ENCODE measurements at places on chromosomes 3 and 15.
A peak's percentile ranks its signal among the peaks of the same experiment; 100 is the strongest.

DNA sequence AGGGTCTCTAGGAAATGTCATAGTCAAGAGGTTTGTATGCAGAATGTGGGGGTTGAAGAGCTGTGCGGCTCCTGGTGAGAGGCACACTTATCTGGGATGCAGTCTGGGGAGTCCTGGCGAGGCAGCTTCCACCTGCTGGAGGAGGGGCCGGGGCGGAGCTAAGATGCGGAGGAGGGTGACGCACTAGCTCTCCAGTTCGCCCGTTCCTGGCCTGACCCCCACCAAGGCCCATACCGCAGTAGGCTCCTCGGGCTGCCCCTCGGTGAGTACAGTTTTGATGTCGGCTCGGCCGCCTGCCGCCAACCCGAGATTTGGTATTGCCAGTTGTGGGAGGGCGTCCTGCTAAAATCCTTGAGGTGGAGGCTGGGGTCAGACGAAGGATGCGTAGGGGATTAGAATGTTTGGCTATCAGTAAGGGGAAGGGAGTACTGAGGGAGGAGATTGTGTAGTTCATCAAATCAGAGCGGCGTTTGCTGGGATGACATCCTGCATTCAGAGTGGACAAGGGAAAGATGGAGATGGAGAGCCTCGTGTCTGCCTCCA lies at the start of gene SCG5:
SCG5 (plus strand) TSS at position 194 of the 543 bp plus-strand sequence. CDS start 1,883 bp downstream, outside the sequence.
- no peak for DNase-seq

GRCh38 chr15:39171944-39172368 lies 408.9 kb upstream of the THBS1 start:
- DNase-seq = no peak

- DNase-seq = no peak
Observed at GRCh38 chr3:57086201-57086600, 25.7 kb downstream of the SPATA12 start.

DNA sequence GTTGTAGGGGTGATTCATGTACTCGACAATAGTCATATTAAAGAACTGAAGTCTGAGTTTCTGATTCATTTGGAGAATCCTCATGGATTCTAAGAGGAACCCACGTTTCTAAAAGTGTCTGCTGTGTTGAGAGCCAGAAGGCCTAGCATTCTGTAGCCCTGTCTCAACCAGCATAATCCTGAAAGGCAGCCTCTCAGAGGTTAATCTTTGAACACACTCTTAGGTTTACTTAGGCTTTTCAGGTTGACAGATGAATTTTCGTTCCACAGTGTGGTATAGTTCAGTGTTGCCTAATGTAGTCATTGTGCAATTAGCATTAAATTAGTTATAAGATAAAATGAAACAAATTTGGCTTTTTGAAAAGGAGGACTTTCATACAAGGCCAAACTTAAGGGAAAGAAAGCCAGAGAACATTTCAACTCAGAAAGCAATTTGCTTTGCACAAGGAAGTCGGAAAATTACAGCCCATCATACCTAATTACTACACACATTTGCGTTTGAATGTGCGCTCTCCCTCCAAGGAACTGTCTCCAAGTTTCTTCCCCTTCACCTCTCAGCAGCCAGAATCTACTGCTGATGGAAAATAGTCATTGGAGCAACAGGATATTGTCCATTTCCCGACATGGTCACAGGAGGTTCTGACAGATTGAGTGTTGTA lies 42.0 kb downstream of the AGBL1 start:
- DNase-seq = no peak

DNA sequence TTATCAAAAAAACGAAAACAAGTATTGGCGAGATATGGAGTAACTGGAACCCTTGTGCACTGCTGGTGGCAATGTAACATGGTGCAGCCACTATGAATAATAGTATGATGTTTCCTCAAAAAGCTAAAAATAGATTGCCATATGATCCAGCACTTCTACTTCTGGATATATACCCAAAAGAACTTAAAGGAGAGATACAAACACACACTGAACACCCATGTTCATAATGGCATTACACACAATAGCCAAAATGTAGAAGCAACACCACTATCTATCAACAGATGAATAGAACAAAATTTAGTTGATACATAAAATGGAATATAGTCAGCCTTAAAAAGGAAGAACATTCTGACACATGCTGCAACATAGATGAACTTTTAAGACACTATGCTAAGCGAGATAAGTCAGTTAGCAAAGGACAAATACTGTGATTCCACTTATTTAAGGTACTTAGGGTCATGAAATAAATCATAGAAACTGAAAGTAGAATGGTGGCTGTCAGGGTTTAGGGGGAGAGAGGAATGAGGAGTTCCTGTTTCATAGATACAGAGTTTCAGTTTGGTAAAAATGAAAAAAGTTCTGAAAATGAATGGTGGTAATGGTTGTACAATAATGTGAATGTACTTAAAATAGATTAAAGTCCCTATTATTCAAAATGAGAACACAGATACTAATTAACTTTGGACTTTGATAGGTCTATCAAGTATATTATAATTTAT lies 59.4 kb upstream of the IMPG2 start:
- DNase-seq = no peak

GRCh38 chr3:15812183-15812582 lies 14.4 kb upstream of the ANKRD28 start:
- no peak for DNase-seq

GRCh38 chr3:21585216-21585740 lies 165.7 kb downstream of the ZNF385D start:
- DNase-seq = no peak

- no peak for DNase-seq
Observed at GRCh38 chr3:66644549-66644948, 143.7 kb upstream of the LRIG1 start.

GRCh38 chr3:183085634-183086390 lies 13.5 kb downstream of the MCCC1 start:
- DNase-seq = no peak

- DNase-seq = no peak
Observed at GRCh38 chr3:130658678-130659077, 88.0 kb downstream of the PIK3R4 start.

GRCh38 chr3:194404365-194405140 lies 5.5 kb upstream of the GP5 start:
- no peak for DNase-seq

- DNase-seq = no peak
Observed at GRCh38 chr3:158330870-158331269, 221.0 kb downstream of the RSRC1 start.

GRCh38 chr3:186802701-186803100 lies 3.6 kb downstream of the RFC4 start:
- no peak for DNase-seq

DNA sequence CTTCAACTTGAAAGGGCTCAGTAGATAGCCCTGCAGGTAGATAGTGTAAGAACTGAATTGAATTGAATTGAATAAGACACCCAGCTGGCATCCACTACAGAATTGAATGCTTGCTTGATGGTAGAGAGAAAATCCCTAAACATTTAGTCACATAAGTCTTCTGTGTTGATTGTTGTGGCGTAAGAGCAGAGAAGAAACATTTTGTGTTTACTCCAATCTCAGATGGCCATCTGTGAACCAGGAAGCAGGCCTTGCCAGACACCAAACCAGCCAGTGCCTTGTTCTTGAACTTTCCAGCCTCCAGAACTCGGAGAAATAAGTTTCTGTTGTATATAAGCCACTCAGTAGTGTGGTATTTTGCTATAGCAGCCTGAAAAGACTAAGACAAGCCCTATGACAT lies 43.6 kb downstream of the SST start:
- no peak for DNase-seq

DNA sequence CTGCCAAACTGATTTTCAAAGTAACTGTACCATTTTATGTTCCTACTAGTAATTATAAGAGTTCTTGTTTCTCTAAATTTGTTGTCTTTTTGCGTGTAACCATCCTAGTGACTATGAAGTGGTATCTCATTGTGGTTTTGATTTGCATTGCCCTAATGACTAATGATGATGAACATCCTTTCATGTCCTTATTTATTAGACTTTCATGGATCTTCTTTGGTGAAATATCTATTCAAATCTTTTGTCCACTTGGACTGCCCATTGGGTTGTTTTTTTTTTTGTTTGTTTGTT lies 3.6 kb downstream of the OXSR1 start:
- DNase-seq = no peak

GRCh38 chr15:83106994-83107840 lies at the start of gene TM6SF1:
Gene TM6SF1, plus strand, starts transcription at chr15:83107645. Its CDS starts 36 bp downstream, at chr15:83107681.
- DNase-seq = no peak

GRCh38 chr3:112813723-112814171 lies 32.9 kb downstream of the CD200R1L start:
- no peak for DNase-seq

DNA sequence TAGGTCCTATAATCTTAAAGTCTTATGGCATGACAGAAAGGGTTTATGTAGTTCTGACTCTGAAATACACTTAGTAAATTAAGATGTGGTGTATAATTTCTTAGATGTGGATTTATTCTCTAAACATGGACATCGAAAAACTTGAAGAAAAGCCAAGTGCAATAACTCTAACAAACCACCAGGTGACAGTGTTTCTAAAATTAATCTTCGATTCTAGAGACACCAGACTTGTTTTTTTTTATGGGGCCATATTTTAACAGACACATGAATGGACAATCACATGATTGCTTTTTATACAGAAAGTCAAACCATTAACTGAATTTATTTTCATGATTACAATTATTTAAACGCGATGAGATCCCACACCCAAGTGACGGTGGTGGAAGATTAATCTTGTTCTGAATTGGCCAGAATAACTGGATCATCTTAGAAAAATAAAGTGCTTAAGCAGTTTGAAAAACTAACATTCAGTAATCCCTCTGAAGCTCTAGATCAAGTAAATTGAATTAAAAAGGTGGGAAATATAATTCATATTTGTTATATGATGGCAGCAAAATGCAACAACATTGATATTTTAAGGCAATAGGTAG lies 305.1 kb downstream of the LSAMP start:
- no peak for DNase-seq

DNA sequence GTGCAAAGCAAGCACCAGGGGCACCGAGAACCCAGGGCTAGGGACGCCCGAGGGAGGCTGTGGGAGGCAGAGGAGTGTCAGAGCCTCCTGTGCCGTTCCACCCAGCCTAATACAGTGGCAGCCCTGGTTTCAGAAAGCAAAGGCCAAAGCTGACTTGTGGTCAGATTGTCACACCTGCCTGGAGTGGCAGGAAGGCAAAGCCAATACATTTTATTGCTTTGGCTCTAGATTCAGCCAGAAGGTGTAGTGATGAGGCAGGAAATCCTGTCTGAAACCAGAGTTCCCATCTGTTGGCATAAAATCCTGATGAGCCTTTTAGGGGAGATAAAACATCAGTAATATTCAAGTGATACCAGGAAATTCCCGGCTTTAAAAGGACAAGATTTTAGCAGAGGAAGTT lies 168.3 kb downstream of the SLCO3A1 start:
- DNase-seq = no peak

DNA sequence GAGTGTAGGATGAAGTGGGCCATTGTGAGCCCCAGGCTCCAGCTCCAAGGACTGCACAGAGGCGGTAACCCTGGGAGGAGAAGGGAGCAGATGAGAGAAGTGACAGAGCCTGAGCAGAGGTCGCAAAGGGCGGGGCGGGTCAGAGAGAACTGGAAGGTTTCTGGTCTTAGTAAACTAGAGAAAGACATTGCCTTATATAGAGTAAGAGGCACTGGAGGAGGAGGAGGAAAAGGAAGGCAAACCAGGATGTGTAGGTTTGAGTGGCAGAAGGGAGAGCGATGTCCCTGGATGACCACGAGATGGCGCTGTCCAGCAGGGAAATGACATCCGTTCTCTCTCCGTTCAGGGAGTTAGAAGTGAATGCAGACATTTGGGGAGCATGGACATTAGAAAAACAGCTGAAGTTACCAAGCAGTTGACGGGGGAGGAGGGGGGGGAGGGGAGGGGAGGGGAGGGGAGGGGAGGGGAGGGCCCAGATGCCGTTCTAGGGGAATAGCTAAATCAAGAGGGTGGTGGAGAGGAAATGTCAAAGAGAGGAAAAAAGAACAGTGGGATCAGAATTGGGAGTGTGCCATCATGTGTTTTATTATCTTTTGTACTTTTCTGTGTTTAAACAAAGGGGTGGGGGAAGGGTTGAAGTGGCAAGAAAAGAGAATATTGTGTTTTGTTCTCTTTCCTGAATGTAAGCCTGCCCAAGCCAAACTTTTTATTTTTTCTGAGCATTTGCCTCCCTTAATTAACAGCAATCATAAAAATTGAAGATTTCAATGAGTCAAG lies 48.8 kb downstream of the STARD5 start:
- DNase-seq = peak; percentile 72

DNA sequence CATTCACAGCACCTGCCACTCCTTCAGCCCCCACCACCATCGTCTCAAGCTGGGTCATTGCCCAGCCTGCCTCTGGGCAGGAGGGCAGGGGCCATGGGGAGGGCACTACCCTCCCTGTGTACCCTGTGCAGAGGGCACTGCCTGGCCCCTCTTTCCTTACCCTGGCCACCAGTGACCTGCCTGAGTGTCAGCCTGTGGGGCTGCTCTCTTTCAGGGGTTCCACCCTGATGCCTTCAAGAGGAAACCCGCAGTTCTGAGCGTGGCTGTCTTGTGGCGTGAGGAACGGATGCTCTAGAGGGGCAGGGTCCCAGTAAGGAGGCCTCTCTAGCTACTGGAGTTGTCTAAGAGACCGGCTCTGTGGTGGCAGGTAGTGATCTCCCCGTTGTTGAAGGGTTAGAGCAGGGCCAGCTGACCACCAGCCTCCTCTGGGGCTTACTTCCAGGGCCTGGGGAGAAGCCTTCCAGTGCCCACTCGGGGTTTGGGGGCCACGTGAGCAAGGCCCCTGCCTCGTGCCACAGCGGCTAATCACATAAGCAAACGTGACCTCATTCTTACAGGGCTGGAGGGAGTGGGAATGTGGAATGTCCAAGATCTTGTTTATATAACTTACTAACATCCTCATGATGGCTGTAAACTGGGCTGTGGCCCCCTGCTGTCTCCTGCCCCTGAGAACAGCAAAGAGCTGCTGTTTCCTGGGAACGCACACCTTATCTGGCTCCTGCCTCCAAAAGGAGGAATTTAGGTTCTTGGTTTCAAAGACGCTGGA lies 31.4 kb upstream of the SEC13 start:
- DNase-seq = no peak

DNA sequence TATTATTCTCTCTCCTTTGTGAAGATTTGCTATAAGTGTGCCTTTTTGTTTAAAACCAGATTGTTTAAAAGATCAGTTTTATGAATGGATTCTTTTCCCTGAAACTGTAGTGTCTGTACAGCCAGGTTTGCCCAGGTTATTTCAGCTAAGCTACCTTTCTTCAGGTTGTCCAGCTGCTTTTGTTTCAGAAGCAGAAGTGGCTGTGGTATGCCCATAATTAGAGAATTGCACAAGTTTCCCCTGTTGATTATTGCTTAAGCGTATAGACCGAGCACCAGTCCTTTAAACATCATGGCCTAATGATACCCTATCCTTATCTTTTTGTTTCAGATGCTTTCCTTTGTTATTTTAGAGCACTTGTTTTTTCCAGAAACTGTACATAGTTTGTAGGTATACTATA lies 10.2 kb downstream of the ASB7 start:
- DNase-seq = no peak

DNA sequence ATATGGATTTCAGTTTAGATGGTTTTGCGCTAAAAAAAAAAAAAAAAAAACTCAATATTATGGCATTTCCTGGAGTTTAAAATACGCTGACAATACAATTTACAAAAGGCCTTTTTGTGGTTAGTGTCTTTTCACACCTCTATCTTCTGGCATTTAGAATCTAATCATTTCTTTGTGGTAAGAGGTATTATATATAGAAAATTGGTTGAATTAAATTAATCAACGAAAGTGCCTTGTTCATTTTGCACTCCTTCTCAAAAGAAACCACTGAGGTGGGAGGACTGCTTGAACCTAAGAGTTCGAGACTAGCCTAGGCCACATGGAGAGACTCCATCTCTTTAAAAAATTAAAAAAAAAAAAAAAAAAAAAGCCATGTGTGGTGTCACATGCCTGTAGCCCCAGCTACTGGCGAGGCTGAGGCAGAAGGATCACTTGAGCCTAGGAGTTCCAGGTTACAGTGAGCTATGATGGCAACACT lies 90.0 kb upstream of the ICE2 start:
- no peak for DNase-seq
